ENCODE measurements at places on chromosomes 3 and 15.

- DNase-seq = no peak
Measured at GRCh38 chr15:57156210-57156884, 220.0 kb upstream of the CGNL1 start.

- DNase-seq = no peak
Measured at GRCh38 chr15:92882697-92883162, 17.4 kb upstream of the CHD2 start.

GRCh38 chr3:184965639-184966430 is 153.9 kb downstream of the VPS8 start:
- no peak for DNase-seq

DNA sequence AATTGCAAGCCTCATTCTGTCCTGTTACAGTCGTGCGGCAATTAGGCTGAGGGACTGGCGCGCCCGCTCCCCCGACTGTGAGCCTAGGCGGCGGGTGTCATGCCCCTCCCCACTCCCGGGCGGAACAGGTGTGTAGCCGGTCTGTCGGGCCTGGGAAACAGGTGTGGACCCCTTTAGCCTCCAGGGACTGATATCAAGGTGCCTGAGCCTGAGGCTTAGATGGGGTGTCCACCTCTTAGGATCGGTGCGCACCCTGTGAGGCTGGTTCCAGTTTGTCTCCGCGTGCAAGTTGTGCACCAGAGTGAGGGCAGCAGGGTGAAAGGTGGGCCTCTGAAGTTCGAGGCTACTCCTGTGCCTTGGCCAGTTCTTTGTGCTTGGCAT is 686 bp downstream of the VPS8 start:
- no peak for DNase-seq

GRCh38 chr3:134146666-134147065 is 104.0 kb downstream of the RYK start:
- DNase-seq = no peak

Data from AG09309 (cell line).